Fibroblast of villous mesenchyme (primary cell): ENCODE measurements at places on chromosomes 7 and 10.

DNA sequence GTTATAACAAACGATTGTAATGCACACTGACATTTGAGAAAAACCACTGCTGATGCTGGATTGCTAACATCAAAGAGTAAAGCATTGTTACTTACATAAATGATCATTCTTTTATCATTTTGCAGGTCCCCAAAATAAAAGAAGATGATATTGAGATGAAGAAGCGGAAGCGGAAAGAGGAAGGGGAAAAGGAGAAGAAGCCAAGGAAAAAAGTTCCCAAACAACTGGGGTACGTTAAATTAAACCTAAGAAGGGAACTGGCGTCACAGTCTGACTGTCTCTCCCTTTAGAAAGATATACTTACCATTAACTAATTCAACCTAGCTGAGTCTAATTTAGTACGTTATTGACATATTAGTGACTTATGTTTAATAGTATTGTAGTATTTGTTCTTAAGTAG, 28.1 kb downstream of the UBN2 start:
- no peak for DNase-seq

DNA sequence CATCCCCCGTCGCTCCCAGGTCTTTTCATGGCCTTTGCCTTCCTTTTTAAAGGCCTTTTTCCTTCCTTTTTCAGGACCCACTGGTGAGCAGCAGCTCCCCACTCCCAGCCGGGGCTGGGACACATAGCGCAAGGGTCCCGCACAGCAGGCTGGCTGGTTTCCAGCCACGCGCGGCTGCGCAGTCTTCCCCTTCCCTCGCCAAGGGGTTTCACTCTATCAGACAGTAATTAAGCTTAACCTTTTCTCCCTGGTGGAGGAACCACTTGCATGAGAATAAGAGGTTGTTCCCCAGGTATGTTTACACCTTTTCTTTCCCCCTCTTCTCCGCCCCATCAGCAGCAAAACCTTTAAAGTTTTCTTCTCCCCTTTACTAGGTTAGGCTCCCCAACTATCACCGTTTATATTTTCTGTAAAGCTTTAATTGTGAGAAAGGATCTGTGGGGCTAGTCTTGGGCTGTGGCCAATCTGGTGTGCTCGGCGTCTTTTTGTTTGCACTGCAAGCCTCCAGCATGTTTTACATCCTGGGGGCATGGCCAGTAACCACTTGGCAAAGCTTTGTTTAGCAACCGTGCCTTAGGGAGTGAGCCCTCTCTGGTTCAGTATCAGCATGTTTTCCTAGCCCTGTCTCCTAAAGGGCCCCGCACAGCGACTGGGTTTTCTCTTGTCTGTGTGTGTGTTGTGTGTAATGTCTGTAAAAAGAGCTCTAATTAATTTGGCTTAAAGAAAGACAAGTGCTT, 219.6 kb downstream of the PHF14 start:
- DNase-seq = peak; percentile 26

- DNase-seq = no peak
Observed at GRCh38 chr7:107332488-107333269, 137.2 kb upstream of the GPR22 start.

DNA sequence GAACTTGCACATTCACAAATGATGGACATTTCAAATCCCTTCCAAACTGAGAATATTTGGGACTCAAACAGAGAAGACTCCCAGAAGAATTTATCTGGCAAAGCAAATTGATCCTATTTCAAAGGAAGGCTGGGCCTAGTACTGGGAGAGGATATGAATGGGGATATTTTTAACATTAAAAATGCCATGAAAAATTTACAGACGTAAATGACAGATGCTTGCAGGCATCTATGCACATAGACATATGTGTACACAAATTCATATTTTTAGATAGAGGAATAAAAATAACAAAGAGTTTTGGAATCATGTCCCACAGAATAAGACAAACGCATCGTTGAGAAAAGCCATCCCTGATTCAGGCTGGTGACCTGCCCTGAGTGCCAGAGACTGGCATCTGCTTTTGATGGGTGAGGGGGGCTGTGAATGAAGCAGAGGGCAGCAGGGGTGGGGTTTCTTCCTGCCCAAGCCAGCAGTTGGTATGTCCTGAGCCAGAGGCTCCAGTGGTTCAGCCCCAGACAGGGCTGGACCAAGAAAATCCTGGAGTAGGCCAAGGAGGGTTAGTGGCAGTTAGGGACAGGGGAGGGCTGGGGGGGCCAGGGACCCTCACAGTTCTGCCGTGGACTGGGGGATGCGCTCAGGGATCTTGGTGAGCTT, 138.5 kb downstream of the SLIT1 start:
- no peak for DNase-seq

- no peak for DNase-seq
Observed at GRCh38 chr7:33044401-33044718, 18.2 kb downstream of the NT5C3A start.

- no peak for DNase-seq
Observed at GRCh38 chr7:6107924-6108323, 76.7 kb downstream of the ANKRD61 start.

- DNase-seq = no peak
Observed at GRCh38 chr10:12841826-12842225, 159.7 kb downstream of the CCDC3 start.

GRCh38 chr7:42700406-42701327, 211.2 kb downstream of the C7orf25 start:
- peak; percentile 28 for DNase-seq

GRCh38 chr7:109967406-109967805, 1123.5 kb upstream of the LRRN3 start:
- peak; percentile 1 for DNase-seq
